Activated CD4-positive, alpha-beta T cell treated with anti-CD3 and anti-CD28 coated beads, Interleukin-2, Interleukin-6, amounts not matched to agents 100 ng/mL and 50 ng/mL, durations not matched to agents 16 hours and 8 hours (primary cell): ENCODE measurements at places on chromosomes 3 and 15.

DNA sequence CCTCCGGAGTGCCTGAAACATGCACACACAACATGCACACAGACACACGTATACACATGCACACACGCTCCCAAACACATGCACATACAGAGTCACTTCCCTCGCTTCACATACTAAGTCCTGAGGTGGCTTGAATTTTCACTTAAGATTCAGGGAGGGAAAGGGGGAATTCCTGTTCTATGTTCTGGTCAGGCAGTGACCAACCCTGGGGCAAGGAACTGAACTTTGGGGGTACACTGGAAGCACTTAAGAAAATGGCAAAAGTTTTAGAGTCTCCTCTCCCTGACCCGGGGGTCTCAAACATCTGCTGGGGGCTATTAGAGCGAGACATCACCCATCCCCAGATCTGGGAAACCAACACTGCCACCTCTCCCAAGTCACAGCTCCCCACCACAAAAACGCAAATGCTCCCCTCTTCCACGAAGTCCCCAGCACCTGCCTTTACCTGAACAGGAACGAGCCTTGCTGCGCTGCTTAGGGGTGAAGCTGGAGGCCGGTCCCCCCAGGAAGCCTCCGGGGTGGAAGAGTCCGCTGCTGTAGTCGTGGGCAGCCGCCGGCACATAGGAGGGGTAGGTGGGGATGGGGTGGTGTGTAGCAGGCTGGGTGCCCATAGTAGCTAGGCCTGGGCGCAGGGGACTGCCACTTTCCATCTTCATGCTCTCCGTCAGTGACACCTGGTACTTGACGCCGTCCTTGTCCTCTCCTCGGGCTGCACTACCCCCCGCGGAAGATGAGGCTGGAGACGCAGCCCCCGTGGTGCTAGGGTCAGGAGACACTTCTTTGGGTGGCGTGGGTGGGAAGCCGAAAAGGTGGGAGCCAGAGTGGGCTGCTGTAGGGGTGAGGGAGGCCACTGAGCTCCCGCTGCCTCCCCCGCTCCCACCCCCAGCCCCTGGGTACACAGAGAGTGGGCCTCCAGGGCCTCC lies 7.5 kb downstream of the GATA2 start:
- no peak for DNase-seq

DNA sequence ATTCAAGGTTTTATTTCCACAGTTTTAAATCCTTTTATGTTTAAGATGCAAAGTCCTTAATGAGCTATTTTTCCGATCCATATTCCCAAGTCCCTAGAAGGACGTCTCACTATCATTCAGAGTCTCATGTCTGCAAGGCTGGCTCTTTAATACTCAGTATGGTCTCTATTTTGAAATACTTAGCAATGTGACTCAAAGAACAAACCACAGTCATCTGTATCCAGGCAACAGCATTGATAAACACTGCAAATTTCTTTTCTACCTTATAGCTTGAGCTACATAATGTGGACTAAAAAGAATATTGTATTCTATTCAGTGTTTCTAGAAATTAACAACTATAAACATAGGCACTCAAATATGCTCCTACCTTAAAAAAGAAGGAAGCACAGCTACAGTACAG lies 588.3 kb upstream of the NAALADL2 start:
- no peak for DNase-seq

- DNase-seq: no peak
These were observed 32.3 kb upstream of the TRIM59 start for GRCh38 chr3:160481856-160482255.

- peak; percentile 75 for DNase-seq
These were observed 70.7 kb downstream of the ANXA2 start for GRCh38 chr15:60326824-60327654.

- no peak for DNase-seq
These were observed 7.1 kb downstream of the COPS2 start for GRCh38 chr15:49148298-49148697.

GRCh38 chr3:128456776-128457715 lies 9.6 kb downstream of the DNAJB8 start:
- DNase-seq: no peak

- no peak for DNase-seq
These were observed 45.2 kb upstream of the ARRDC4 start for GRCh38 chr15:97915261-97915660.

GRCh38 chr3:158845765-158846350 lies 44.0 kb downstream of the MFSD1 start:
- peak; percentile 57 for DNase-seq

- no peak for DNase-seq
These were observed 23.3 kb upstream of the TMEM158 start for GRCh38 chr3:45249391-45249790.

- no peak for DNase-seq
These were observed 18.2 kb upstream of the EOGT start for GRCh38 chr3:69031635-69032034.

DNA sequence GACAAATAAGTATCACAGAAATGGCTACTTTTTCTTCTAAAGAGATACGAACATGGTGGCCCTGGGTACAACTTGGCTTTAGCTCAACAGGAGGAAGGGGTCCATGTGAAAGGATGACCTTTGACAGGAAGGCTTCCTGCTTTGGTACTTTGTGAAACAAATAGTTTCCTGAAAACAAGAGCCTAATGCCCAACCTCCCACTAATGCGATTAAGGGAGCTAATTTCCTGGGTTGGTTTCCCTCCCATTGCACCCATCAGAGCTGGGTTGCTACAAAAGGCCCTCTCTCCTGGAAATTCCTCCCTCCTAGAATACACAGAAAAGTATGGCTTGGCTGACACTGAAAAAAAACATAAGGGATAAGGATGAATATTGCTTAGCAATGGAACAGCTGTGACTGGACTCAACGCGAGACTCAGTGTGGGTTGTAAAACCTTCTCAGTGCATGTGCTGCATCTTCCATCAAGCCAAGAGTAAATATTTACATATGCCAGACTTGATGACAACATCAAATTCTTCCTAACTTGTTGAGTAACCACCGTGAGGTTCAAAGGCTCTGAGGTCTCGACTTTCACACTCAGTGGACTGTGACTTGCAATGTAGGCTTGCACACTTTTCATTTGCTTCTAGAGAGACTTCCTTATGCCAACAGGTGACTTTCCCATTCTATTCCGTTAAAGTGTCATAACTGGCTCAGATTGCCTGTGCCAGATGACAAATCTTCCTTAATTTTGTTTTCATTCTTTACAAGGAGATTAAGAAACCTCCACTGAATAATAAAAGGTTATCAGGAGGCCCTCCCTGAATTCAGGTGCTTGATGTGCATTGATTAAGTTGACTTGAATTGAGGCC lies 60.1 kb downstream of the ADAMTS9 start:
- DNase-seq: no peak

DNA sequence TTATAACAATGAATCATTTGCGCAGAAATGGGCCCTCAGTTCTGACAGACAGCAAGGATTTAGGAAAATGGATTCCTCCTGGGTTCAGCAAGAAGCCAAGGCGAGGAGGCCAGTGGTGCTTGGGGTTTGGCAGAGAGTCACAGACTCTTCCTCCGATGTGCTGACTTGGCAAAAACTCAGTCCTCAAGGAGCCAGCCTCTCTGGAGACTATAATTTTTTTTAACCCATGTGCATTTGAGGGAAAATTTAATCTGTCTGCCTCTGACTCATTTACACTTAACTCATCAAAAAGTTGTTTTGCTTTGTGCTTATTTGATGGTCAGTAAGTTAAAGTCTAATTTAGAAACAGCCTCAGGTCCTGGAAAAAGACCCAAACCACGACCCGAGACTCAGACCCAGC lies 34.2 kb upstream of the SLC24A5 start:
- DNase-seq: no peak

GRCh38 chr3:149752788-149753136 lies 473 bp upstream of the COMMD2 start:
- DNase-seq: no peak

GRCh38 chr3:193812078-193812725 lies 219.2 kb downstream of the OPA1 start:
- DNase-seq: no peak
